Cerebellar nuclear complex (tissue), 1 donor: ENCODE measurements at places on chromosomes 4 and X.

DNA sequence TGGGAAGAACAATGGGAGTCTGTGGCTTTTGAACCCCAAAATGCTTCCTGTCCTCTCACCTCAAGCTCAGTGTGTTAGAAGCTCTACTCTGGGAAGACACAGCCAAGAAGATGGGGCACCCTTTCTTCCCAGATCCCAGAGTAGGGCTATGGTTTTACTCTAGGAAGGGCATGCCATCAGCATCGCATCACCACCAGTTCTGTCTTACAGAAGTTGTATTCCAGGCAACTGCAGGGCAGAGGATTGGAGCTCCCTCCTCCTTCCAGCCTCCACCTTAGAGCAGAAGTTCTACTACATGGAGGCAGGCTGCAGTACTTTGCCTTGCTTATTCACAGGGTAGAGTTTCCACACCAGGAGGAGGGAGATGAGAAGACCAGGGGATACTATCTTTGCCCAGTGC is 18.1 kb upstream of the ZFX start:
- no peak for DNase-seq

- DNase-seq = no peak
Observed at GRCh38 chrX:136525738-136526606, 6.0 kb upstream of the VGLL1 start.

GRCh38 chrX:132127743-132128142 is at the start of gene FRMD7:
TSS of gene FRMD7 (minus strand) at chrX:132128020. CDS start at chrX:132127844, 176 bp downstream.
- DNase-seq = no peak

DNA sequence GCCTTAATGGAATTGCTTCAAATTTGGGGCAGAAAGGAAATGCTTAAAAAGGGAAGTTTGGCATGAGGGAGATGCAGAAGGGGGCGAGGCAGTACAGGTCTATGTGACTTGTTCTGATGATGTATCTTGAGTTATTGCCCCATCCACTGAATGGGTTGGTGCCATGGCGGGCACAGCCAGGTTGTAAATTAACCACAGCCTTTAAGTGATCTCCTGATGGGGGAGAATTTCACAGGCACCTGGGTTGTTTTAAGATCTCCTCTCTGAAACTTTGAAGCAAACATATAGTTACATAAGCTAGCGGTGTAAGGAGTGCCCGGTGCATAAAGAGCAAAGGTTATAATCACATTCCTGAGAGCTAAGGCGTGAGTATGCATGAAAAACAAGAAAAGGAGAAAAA is 37.0 kb downstream of the NPY5R start:
- DNase-seq = no peak

DNA sequence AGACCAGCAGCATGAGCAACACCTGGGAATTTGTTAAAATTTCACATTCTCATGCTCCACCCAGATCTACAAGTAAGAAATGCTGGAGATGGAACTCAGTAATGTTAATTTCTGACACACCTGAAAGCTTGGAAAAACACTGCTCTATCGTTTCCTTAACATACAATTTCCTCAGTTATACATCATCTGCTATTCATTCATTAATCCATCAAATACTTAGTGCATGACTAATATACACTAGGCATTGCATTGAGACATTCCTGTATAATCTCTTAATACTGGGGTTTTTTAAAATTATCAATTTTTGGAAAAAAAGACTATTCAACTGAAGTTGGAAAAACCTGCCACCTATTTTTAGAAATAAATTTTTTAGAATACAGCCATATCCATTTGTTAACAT is 106.1 kb downstream of the CHM start:
- DNase-seq = no peak

DNA sequence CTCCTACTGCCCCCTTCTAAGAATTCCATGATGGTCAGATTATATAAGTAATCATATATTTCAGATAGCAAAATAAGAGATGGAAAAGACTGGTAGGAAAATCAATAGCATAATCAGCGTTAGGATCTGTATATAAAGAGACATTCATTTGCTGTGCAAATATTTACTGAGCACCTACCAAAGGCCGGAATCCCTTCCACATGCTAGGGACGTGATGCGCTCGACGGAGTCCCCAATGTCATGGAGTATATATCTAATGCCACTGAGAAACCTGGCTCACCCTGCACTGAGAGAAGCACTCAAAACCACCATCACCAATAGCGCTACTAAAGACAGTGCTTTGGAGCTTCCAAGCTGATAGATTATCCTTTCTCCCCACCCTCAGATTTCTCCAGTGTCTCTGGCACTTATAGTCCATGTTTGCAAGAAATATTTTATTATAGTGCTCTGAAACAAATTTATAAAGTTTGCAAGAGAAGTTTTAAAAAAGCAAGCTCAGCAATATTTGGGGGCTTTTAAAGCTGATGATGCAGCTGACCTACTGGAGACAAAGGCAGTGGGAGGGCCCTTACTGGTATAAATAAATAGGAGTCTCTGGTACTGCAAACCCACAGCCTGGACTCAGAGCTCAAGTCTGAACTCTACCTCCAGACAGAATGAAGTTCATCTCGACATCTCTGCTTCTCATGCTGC is at the start of gene CXCL13:
Gene CXCL13 (plus strand): TSS at position 611 of the 693 bp plus-strand sequence. CDS start 46 bp downstream, at position 657.
- DNase-seq = no peak

- no peak for DNase-seq
Observed at GRCh38 chr4:113071274-113071673, 21.8 kb downstream of the ANK2 start.
